NCI-H2081 (cell line): ENCODE measurements at places on chromosomes 5 and 9.

DNA sequence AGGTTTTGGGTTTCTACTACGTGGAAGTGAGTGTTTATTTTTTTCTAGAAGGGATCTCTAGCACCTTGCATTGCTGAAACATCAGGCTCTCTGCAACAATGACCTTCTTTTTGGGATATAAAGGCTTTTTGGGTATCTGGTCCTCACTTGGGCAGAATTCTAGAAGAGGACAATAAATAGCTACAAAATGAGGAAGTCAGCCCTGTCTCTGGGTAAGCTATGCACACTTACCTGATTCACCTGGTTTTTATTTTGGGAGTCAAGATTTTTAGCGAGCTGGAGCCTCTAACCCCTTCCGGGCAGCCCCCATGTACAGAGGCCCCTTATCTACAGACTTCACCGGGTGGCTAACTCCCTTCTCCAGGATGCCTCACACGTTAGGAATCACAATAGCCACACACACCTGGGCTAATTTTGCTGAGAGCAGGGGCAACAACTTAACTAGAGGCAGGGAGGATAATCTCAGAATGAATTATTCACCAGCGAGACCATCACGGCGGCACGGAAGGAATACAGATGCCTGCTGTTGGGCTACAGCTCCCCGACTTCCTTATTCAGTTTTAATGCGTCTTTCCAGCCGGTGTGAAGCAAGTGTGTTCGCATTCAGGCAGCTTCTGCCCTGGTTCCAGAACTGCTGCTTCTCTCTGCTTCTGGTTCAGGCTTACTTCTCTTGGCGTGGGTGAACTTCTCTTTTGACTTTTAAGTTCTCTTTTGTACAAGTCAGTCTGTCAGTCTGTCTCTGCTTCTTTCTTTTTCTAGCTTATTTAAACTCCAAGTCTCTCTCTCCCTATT, 341.0 kb upstream of the PANK3 start:
- DNase-seq: no peak

DNA sequence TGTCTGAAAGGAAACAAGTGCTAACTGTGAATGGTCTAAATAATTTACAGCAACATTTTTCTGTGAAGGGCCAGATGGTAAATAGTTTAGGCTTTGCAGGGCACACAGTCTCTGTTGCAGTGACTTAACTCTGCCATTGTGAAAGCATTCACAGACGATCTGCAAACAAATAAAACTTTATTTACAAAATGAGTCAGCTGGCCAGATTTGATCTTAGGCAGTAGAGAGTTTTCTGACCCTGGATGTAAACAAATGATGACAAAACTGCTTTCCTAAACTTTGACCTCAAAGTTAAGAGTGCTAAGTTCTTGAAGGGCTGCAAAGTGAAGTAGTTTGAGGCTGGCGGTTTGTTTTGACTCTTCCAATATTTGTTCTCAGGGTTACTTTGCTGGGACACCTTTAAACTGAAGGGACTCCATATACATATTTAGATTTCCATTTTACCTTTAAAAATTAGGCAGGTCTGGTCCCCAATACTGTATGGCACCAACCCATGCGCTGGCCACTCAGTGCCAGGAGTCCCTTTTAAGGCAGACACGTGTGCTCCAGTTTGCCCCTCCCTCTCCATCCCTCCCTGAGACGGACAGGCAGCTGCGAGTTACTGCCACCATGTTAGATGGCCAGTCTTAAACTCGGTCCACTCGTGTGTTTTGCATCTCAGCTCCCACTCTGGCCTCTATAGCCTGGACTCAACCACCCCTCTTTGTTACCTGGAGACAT, 4.0 kb upstream of the ADAMTS16 start:
- DNase-seq: no peak

DNA sequence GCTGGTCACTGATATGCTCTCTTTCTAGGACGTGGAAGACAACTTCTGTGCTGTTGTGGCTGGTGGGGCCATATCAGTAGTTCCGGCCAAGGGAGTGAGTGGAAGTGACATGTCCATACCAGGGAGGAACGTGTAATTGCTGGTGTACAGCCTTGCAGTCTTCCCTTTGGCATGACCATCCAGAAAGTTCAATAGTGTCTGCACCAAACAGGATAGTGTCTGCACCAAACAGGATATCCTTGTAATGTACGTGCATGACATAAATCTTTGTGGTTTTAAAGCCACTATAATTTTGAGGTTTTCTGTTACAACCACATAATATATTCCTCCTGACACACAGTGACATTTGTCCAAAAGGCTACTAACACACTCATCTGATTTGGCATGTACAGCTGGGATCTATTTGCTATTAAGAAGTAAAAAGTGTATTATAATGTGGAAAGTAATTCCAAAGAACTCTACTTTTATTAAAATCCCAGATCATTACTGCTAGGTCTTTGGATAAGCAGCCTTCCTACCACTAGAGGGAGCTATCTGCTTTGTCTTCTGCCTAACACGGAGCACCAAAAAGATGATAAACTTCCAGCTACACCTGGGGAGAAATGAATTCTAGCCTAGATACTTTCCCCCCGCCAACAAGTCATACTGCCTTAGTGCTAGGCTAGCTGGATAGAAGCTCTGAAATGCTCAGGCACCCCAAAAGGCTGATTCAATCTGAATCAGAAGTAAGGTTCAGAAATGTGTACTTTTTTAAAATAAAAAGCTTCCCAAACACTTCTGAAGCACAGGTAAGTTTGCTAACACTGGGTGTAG, 52.7 kb downstream of the RNF145 start:
- peak; percentile 70 for DNase-seq

GRCh38 chr9:127448112-127448805, 2.9 kb downstream of the RPL12 start:
- DNase-seq: no peak

GRCh38 chr9:69393425-69393824, 68.4 kb downstream of the ENTREP1 start:
- DNase-seq: no peak

GRCh38 chr9:127521919-127522304, 70.6 kb downstream of the LRSAM1 start:
- no peak for DNase-seq

GRCh38 chr5:54547711-54548250, 30.2 kb downstream of the SNX18 start:
- DNase-seq: no peak

GRCh38 chr5:66469684-66470083, 126.5 kb upstream of the MAST4 start:
- no peak for DNase-seq

DNA sequence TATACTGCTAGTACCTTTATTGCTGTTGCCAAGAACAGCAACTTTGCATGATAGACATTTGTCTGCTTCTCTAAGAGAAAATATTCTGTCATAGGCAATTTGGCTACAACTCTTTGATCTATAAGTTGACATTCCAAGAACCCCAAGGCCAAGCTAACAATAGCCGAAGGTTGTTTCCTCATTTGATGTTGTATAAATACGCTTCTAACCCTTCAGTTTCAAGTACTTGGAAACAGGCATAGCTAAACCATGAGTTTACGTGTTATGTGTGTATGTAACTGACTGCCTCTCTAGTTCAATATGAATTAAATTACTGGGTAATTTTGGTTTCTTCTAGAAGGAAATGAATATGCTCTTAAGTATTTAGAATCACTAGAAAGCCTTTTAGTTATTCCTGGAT, 1034.0 kb downstream of the TLE4 start:
- DNase-seq: no peak

- DNase-seq: no peak
Measured at GRCh38 chr5:114830114-114830513, 339.6 kb downstream of the TRIM36 start.

- DNase-seq: no peak
Measured at GRCh38 chr5:93995126-93995621, 253.8 kb upstream of the POU5F2 start.

DNA sequence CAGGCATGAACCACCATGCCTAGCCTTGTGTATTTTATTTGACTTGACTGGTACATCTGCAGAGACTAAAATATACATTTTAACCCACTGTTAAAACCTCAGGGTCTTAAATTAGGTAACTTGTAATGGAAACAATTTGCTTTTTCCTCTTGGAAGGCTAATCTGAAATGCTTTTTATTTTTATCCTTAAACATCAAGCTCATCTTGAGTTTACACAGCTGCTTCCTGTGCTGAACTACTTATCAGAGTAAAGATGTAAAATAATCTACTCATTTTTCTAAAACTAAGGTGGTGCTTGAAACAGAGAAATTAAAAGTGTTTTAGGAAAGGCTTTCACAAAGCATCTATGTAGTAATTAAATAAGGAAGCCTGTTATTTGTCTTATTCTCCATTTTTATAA, 144.1 kb downstream of the ENTREP1 start:
- DNase-seq: no peak

GRCh38 chr5:90434116-90434714, 24.7 kb upstream of the CETN3 start:
- DNase-seq: peak; percentile 32

GRCh38 chr5:141420855-141421488, at the start of gene PCDHGA11:
Gene PCDHGA11 (plus strand): TSS chr5:141421051. CDS start chr5:141421228, 177 bp downstream.
- no peak for DNase-seq

GRCh38 chr5:178207917-178208280, 3.6 kb downstream of the HNRNPAB start:
- DNase-seq: no peak

DNA sequence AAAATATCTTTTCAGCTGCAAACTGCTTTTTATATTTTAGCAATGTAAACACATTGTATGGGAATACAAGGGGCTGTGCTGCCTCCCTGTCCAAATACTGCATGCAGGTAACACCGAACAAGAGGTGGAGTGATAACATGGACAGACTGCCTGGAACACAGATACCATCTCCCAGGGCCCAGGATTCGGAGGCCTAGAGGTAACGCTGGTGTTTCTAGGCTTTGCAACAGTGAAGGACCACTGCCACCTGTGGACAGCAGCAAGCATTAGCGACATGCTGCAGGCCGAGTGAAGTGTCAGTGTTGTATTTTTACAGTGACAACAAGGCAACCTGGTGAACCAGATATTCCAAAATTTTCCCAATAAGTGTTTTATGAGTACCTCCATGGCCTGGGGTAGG, 379.1 kb downstream of the DMRT2 start:
- DNase-seq: no peak

DNA sequence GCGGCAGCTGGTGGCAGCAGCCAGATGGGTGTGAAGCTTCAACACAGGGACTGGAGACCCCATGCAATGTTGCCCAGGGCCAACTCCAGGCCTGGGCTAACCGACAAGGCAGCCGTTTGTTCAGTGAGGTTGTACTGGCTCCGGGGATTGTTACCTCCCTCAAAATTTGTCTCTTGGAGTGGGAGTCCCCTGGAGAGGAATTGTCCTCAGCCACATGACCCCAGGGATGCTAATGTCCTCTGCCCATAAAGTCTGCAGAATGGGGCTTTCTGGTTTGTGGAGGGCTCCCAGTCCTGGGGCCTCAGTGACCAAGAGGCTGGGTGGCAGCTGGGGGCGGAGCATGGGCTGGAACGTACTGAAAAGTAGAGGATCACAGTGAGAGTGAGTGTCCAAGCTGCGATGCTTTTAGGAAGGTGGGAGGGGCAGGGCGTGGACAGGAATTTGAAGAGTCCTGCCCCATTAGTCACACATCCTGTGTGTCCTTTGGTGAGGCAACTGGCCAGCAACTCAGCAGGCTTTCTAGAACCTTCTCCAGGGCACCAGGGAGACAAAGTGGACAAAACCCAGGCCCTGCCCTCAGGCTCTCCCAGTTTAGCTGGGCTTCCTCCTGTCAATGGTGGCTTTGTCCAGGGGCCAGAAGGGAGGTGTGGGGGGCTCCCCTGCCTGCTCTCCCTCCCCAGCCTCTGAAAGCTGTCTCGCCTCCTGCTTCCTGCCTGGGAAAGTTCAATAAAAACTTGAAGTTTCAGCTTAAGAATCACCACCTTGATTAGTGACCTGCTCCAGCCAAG, 114.0 kb downstream of the NSG2 start:
- DNase-seq: no peak

- no peak for DNase-seq
Measured at GRCh38 chr5:24142341-24142740, 502.4 kb downstream of the CDH10 start.

GRCh38 chr5:86797677-86798076, 179.9 kb downstream of the COX7C start:
- no peak for DNase-seq

DNA sequence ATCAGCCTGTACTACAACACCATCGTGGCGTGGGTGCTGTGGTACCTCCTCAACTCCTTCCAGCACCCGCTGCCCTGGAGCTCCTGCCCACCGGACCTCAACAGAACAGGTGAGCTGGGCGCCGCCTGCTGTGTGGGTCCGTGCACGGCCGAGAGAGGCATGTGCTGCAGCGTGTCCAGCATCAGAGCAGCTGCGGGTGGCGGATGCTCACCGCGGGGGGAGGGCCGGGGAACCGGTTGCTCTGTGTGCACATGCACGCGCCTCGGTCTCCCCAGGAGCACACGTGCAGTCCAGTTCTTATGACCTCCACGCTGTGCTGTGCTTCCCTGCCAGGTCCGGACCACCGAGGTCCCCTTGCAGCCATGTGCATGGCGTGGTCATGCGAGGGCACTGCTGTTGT, 7.6 kb downstream of the SLC6A18 start:
- no peak for DNase-seq

DNA sequence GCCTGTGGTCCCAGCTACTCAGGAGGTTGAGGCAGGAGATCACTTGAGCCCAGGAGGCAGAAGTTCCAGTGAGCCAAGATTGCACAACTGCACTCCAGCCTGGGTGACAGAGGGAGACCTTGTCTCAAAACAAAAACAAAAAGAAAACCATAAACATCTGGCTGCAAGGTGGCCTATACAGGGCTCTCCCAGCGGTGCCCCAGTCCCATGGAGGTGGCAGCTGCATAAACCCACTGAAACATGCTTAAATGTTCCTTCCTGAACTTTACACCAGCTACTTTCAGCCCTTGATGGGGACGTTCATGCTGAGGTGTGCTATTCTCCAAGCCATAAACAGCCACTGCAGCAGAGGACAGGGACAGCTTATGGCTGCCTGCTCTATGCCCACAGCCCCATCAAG, 35.6 kb downstream of the DROSHA start:
- no peak for DNase-seq

DNA sequence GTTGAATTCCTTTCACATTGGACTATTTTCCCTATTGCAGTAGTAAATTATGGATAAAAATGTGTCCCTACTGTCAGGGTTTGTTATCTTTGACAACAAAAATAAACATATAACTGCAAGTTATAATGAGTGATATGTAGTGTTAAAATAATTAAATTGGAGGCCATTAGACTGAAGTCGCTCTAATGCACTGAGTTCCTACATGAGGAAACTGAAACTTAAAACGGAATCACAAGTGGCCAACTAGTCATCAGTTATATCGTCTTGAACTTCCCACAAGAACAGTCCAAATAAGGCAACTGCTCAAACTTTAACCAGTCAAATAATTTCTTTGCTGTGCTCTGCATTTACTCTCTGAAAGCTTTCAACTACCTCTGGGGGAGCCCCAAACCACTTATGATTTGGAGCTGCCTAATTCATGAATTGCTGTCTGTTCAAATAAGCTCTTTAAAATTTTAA, 2.1 kb upstream of the IFT74 start:
- DNase-seq: no peak

DNA sequence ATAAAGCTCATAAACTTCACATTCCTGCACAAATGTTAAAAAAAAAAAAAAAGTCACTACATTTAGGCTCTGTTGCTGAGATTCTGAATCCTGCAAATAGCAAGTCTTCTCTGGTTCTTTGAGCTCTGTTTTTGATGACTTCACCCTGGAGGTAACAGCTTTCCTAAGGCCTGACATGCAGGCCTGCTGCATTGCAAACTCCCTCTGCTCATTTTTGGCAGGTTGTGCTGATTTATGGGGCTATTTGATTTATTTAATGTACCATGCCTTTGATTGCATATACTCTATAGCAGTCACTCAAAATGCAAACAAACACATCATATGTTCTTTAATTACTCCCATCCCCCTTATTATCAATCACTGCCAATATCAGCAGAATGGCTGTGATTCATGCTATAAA, 416.1 kb upstream of the IZUMO3 start:
- DNase-seq: peak; percentile 22
